HepG2 (cell line): ENCODE measurements at places on chromosomes 7 and 10.

- H3K27me3 ChIP-seq = peaks cover 3% of the 10 kb centered on the region; the same call in 1 of the 3 replicates
- DNase-seq = no peak
- H3K27ac ChIP-seq = no peak overlapping the region
These were observed 649.9 kb upstream of the ADARB2 start for GRCh38 chr10:2387261-2387660.

GRCh38 chr7:44043902-44044301, 600 bp upstream of the DBNL start:
- DNase-seq = no peak
- no peaks in the 10 kb centered on the region; the same call in 2 of the 3 replicates for H3K27me3 ChIP-seq
- peaks cover 10% of the 10 kb centered on the region; the same call in 1 of the 3 replicates for H3K36me3 ChIP-seq
- H3K4me3 ChIP-seq = peak overlapping the region; percentile 85
- peak overlapping the region; percentile 69 for H3K27ac ChIP-seq
- H3K4me1 ChIP-seq = peaks cover 45% of the 10 kb centered on the region

DNA sequence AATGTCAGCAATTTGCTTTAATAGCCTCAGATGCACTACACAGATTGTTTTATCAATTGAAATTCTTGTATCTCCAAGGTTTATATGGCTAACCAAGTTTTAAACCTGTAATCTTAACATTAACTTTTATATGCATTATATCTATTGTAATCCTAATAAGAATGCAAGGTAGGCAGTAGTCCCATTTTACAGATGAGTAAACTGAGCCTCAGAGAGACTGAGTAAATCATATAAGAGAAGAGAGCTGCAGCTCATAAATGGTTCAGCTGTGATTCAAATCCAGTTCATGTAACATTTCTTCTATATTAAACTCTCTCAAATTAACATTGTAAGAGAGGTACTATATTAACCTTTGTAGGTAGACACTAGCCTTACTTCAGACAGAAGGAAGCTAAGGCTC, 44.0 kb downstream of the MALSU1 start:
- H3K4me1 ChIP-seq = peaks cover 18% of the 10 kb centered on the region
- H3K27me3 ChIP-seq = no peaks in the 10 kb centered on the region
- H3K4me3 ChIP-seq = no peak overlapping the region
- no peak overlapping the region for H3K27ac ChIP-seq
- DNase-seq = no peak

GRCh38 chr10:66746711-66747110, 179.1 kb upstream of the LRRTM3 start:
- H3K4me1 ChIP-seq = no peaks in the 10 kb centered on the region
- H3K4me3 ChIP-seq = no peak overlapping the region
- DNase-seq = no peak
- H3K36me3 ChIP-seq = no peaks in the 10 kb centered on the region
- no peaks in the 10 kb centered on the region for H3K27me3 ChIP-seq

DNA sequence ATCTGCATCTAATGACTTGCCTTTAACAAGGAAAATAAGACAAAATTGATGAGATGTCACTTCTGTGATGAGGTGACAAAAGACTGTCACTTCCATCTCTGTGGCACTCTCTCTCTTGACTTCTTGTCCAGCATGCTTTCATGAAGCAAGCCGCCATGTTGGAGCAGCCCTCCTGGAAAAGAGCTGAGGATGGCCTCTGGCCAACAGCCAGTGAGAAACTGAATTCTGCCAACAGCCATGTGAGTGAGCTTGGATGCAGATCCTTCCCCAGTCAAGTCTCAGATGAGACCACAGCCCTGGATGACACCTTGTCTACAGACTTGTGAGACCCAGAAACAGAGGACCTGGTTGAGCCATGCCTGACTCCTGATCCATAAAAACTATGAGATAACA, 412.6 kb upstream of the SHH start:
- peaks cover 36% of the 10 kb centered on the region for H3K27me3 ChIP-seq
- DNase-seq = no peak
- H3K4me1 ChIP-seq = no peaks in the 10 kb centered on the region
- H3K36me3 ChIP-seq = no peaks in the 10 kb centered on the region

DNA sequence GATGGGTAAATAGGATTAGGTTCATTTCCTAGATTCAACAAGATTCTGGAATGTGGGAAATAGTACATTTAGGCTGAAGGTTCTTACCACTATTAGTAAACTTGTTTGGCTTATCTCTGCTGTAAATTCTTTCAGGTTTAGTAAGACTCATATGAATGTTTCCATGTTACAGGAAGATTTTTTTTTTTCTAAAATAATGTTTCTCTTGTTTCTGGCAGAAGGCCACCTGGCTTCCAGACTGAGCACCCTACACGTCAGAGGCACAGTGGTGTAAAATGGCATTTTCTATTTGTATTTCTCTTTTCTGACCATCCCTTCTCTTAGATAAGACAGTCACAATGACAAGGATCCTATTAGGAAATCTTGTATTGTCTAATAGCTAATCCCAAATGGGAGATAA, 22.7 kb upstream of the AASS start:
- no peak overlapping the region for H3K27ac ChIP-seq
- DNase-seq = no peak
- H3K27me3 ChIP-seq = no peaks in the 10 kb centered on the region
- H3K4me1 ChIP-seq = no peaks in the 10 kb centered on the region
- H3K4me3 ChIP-seq = no peak overlapping the region
- H3K36me3 ChIP-seq = no peaks in the 10 kb centered on the region

GRCh38 chr7:898855-899681, 22.7 kb downstream of the GET4 start:
- DNase-seq = no peak
- H3K4me3 ChIP-seq = no peak overlapping the region
- peaks cover 16% of the 10 kb centered on the region for H3K4me1 ChIP-seq
- H3K27me3 ChIP-seq = no peaks in the 10 kb centered on the region
- peaks cover 28% of the 10 kb centered on the region; the same call in 2 of the 3 replicates for H3K36me3 ChIP-seq
- H3K27ac ChIP-seq = no peak overlapping the region

- peaks cover 29% of the 10 kb centered on the region; the same call in 2 of the 3 replicates for H3K27me3 ChIP-seq
- DNase-seq = no peak
- H3K27ac ChIP-seq = no peak overlapping the region
- H3K36me3 ChIP-seq = no peaks in the 10 kb centered on the region
These were observed 18.1 kb upstream of the NPTX2 start for GRCh38 chr7:98598846-98599615.

DNA sequence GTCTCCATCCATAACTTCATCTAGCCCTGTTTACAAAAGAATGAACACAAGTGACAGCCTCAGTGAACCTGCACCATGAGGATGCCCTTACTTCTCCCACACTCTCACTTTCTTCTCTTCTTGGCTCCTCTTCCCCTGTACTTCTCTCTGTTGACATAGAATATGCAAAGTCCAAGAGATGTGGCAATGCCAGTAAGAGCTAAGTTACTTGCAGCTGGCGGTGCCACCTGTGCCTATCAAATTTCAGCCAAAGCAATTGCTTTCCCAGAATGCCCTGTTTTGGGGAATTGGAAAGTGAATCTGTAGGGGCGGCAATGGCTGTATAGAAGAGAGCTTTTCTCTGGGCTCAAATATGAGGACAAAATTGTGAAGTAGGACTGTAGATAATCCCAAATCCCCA, 557.8 kb downstream of the AUTS2 start:
- no peaks in the 10 kb centered on the region for H3K27me3 ChIP-seq
- H3K4me3 ChIP-seq = no peak overlapping the region
- H3K4me1 ChIP-seq = no peaks in the 10 kb centered on the region
- no peak overlapping the region for H3K27ac ChIP-seq

GRCh38 chr10:61705022-61705613, 42.4 kb downstream of the CABCOCO1 start:
- DNase-seq = no peak
- H3K4me3 ChIP-seq = no peak overlapping the region
- no peaks in the 10 kb centered on the region for H3K4me1 ChIP-seq
- no peak overlapping the region for H3K27ac ChIP-seq
- no peaks in the 10 kb centered on the region; the same call in 1 of the 2 replicates for H3K27me3 ChIP-seq
- no peaks in the 10 kb centered on the region for H3K36me3 ChIP-seq

DNA sequence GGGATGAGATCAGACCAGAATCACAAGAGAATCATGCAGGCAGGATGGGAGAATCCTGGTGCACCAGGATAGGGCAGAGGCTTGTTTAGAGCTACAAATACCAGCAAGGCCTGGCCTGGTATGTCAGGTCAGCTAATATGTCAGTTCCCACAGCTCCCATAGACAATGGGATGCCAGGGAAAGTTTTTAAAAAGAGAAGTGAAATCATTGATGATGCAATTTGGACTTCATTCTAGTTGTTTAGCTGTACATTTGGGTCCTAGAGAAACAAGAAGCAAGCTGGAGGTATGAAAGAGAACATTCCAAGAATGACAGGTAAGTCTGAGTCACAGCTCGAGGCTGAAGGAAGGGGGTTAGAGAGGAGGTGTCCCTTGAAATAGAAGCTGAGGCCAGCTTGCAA, 45.2 kb downstream of the GPR141 start:
- H3K4me1 ChIP-seq = no peaks in the 10 kb centered on the region
- H3K27ac ChIP-seq = no peak overlapping the region

DNA sequence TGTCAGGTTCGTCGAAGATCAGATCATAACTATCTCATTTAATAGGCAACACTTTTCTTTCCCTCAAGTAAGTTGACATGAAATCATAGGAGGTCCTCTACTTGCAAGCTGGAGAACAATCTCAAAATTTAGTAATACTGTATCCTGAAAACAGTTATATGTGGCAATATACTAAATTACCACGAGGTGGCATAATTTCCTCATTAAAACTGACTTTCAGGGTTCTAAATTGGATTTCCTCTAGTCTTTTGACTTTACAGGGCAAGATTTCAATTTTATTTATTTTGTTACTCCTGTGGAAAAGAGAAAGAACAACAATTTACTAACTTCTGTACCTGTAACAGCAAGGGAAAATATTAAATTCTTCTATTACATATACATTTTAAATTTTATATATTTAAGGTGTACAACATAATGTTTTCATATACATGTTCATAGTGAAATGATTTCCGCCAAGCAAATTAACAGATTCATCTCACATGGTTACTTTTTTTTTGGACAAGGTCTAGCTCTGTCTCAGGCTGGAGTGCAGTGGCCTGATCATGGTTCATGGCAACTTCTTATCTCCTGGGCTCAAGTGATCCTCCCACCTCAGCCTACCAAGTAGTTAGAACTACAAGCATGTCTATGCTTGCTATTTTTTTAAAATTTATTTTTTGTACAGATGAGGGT, 53.4 kb upstream of the CYP2C18 start:
- H3K4me1 ChIP-seq = no peaks in the 10 kb centered on the region
- no peaks in the 10 kb centered on the region for H3K36me3 ChIP-seq
- no peak overlapping the region for H3K27ac ChIP-seq
- DNase-seq = peak; percentile 21
- H3K27me3 ChIP-seq = no peaks in the 10 kb centered on the region
- H3K4me3 ChIP-seq = no peak overlapping the region

GRCh38 chr10:71099731-71100361, 112.5 kb upstream of the UNC5B start:
- H3K4me3 ChIP-seq = no peak overlapping the region
- no peaks in the 10 kb centered on the region for H3K4me1 ChIP-seq
- DNase-seq = no peak
- no peaks in the 10 kb centered on the region for H3K36me3 ChIP-seq
- H3K27me3 ChIP-seq = no peaks in the 10 kb centered on the region

GRCh38 chr10:88048312-88048711, 184.9 kb downstream of the PTEN start:
- H3K27me3 ChIP-seq = no peaks in the 10 kb centered on the region
- no peak overlapping the region for H3K27ac ChIP-seq
- DNase-seq = no peak
- no peaks in the 10 kb centered on the region for H3K4me1 ChIP-seq

DNA sequence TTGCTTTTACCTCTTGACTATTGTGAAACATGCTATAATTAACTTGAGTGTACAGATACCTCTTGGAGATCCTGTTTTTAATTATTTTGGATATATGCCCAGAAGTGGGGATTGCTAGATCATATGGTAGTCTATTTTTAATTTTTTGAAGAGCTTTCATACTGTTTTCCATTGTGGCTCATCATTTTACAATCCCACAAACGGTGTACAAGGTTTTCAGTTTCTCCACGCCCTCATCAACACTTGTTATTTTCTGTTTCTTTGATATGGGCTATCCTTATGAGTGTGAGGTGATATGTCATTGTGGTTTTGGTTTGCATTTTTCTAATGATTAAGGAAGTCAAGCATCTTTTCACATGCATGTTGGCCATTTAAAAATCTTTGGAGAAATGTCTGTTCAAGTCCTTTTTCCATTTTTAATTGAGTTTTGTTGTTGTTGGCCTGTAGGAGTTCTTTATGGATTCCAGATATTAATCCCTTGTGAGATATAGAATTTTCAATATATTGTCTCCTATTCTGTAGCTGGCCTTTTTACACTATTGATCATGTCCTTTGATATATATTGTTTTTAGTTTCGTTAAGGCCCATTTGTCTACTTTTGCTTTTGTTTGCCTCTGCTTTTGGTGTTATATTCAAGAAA, 7.5 kb downstream of the AGK start:
- no peak overlapping the region for H3K27ac ChIP-seq
- no peaks in the 10 kb centered on the region for H3K27me3 ChIP-seq
- DNase-seq = no peak
- H3K4me1 ChIP-seq = no peaks in the 10 kb centered on the region
- peaks cover 3% of the 10 kb centered on the region; the same call in 1 of the 2 replicates for H3K36me3 ChIP-seq
- H3K4me3 ChIP-seq = no peak overlapping the region

DNA sequence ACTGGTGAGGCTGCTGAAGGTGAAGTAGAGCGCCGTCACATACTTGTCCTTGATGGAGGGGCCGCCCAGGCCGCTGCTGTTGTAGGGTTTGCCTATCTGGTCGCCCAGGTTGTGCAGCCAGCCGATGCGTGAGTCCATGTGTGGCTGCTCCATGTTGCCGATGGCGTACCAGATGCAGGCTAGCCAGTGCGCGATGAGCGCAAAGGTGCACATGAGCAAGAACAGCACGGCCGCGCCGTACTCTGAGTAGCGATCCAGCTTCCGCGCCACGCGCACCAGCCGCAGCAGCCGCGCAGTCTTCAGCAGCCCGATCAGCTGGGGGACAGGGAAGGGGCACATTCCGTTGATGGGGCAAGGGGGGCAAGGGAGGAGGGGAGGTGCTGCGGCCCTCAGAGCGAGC, 26.6 kb downstream of the KCNH2 start:
- no peak for DNase-seq
- H3K4me3 ChIP-seq = no peak overlapping the region
- H3K4me1 ChIP-seq = no peaks in the 10 kb centered on the region
- H3K36me3 ChIP-seq = no peaks in the 10 kb centered on the region

GRCh38 chr10:75553550-75553949, 122.1 kb downstream of the LRMDA start:
- peaks cover 15% of the 10 kb centered on the region for H3K4me1 ChIP-seq
- DNase-seq = no peak
- no peak overlapping the region for H3K27ac ChIP-seq
- no peak overlapping the region for H3K4me3 ChIP-seq

- H3K4me1 ChIP-seq = no peaks in the 10 kb centered on the region
- no peaks in the 10 kb centered on the region for H3K36me3 ChIP-seq
- no peak overlapping the region for H3K4me3 ChIP-seq
- no peak for DNase-seq
- no peak overlapping the region for H3K27ac ChIP-seq
These were observed 100.4 kb upstream of the DNAJC1 start for GRCh38 chr10:22103701-22104470.

GRCh38 chr7:111855161-111855841, 293.0 kb upstream of the IMMP2L start:
- H3K27me3 ChIP-seq = no peaks in the 10 kb centered on the region
- H3K27ac ChIP-seq = no peak overlapping the region
- H3K4me3 ChIP-seq = no peak overlapping the region
